ENCODE measurements at places on chromosomes 11 and 22.

GRCh38 chr11:119865661-119866156 is 136.7 kb upstream of the NECTIN1 start:
- DNase-seq, result no peak

- no peak for DNase-seq
Observed at GRCh38 chr11:11592146-11592684, 29.6 kb downstream of the GALNT18 start.

GRCh38 chr11:62373464-62374119 is 36.3 kb downstream of the ASRGL1 start:
- no peak for DNase-seq

- DNase-seq, result no peak
Observed at GRCh38 chr11:12949453-12949852, 59.7 kb upstream of the RASSF10 start.

DNA sequence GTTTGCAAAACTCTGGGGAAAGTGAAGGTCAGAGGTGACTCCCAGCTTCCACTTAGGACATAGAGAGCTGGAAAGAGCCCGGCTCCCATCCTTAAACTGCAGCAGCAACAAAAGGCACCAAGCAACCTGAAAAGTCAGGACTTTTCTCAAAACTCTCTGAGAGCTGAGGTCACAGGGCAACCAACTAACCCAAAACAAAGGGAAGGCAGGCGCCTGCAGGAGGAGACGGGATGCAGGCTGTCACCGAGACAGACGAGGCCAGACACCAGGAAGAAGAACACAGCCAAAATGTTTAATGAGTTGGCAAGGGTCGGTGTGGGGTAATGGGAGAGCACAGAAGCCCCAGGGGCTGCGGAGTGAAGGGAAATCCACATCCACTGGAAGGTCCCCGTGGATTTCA is 19.9 kb downstream of the ASCL2 start:
- DNase-seq, result no peak

DNA sequence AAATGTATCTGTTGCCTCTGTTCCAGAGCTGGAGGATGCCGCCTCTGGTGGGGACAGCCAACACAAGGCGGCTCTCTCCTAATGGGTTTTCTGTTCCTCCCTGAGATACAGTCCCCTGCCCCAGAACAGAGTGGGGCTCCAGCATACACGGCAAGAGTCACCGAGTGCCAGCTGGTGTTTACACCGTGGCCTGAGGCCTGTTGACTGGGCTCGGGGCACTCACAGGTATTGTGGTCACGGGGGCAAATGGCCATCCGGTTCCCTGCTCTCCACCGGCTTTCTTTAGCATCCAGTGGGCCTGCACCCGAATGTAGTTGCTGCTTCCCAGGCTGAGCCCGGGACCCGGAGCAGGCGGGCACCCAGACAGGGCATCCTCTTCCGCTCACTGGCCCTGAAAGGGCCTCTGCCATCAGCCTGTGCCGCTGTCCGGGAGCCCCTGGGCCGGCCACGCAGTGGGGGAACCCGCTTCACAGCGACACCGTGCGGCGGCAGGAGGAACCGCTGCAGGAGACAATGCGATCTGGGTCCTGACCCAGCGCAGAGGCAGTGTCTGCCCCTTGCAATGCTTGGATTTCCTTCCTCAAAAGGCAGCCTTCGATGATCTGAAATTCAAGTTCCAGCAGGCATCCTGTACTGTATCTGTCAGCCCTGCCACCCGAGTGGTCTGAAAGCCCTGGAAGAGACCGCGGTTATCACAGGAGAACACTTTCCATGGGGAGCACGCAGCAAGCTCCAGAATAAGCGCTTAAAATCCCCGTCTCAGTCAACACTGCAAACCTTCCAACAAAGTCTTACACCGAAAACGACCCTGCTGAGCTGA is 859 bp upstream of the KRTAP5-5 start:
- DNase-seq, result peak; percentile 90

All from GM13976 (cell line).